ENCODE measurements at places on chromosomes 12 and 14.

DNA sequence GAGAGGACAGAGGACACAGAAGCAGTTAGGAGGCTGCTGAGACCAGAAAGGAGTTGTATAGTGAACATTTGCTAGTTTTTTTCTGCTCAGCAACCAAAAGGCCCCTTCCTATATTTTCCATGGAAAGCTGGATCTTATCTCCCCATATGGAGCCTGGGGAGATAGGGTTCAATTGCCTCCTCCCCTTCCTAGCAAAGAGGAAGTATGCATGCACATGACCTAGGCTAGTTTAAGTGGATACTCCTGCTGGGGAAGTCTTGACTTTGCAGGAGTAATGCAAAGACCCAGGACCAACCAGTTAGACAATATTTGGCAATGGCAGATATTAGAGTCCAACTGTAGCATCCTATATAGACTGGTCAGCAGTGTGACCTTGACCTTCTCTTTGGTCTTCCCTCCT is 15.1 kb downstream of the CHD8 start:
- no peak for DNase-seq

- no peak for DNase-seq
These were observed 451.3 kb downstream of the ZFP36L1 start for GRCh38 chr14:68341411-68342212.

DNA sequence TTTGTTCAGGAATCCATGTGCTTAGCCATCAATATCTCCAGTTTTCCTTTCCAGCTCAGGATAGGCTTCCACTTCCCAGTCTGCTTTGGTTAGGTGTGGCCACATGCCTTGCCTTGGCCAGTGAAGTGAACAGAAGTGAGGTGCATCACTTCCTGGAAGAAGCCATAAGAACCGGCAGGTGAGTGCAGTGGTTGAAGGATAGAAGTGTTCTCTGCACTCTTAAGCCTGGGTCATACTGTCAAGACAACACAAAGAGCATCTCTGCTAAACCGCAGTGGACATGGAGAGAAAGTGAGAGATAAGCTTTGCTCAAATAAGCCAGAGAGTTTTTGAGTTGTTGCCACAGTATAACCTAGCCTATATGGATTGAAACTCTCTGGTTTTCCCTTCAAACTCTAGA is 11.4 kb downstream of the GNG2 start:
- DNase-seq, result no peak

DNA sequence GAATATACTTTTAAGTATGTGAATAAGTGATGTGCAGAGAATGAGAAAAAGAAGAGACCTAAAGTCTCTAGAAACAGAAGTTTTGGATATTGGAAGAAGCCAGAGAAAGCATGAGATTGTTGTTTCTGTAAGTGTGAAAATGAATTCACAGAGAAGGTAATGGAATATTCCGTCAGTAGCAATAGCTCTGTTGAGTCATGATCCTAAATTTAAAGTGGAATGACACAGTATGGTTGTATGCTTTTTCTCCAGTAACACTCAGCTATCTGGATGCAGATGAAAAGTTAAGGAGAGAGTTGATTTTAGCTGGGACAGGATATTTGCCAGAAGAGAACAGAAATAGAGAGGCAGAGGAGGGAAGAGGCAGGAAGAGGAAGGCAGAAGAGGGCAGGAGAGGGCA is 1166.3 kb downstream of the GALC start:
- no peak for DNase-seq

- no peak for DNase-seq
These were observed 830 bp upstream of the MIS18BP1 start for GRCh38 chr14:45253754-45254310.

GRCh38 chr14:59229653-59230406 is 41.4 kb downstream of the DAAM1 start:
- no peak for DNase-seq

GRCh38 chr14:104577426-104577825 is 2.1 kb upstream of the C14orf180 start:
- no peak for DNase-seq

GRCh38 chr14:101591121-101591520 is 29.8 kb downstream of the DIO3 start:
- DNase-seq, result no peak

GRCh38 chr14:93061380-93062012 is 54.2 kb downstream of the ITPK1 start:
- DNase-seq, result no peak

DNA sequence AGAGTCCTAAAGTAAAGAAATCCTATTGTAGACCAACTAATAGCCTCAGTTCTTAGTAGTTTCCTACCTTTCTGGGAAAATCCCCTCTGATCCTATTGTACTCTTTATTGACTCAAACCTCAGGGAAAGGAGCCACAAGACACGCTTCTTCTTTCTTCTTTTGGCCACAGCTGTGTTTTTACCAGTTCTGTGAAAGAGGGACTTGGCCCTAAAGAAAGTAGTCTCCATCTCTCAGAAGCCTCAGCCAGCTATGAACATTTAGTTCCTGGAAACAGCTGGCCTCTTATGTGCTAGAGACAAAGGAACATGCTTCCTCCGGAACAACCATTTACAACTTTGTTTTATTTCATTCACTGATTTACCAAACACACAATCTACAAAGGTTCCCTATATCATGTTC is 66.1 kb upstream of the ARID2 start:
- no peak for DNase-seq

- no peak for DNase-seq
These were observed 544 bp downstream of the ABCD4 start for GRCh38 chr14:74302152-74302628.

DNA sequence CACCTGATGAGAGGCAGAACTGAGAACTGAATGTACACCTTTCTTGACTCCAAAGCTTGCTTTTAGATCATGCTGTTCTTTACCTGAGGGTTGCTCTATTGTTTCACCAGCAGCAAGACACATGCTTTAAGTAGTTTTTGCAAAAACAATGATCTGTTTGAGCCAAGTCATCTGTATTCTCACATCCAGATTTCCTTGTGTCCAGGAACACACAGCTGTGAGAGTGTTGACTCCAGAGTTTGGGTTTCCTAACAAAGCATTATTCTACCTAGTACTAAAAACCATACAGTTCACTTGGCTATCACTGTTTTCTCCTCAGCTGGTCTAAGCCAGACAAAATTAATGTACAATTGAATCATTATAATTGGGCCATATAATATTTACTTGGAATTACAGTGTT is 120.4 kb downstream of the STAB2 start:
- no peak for DNase-seq

DNA sequence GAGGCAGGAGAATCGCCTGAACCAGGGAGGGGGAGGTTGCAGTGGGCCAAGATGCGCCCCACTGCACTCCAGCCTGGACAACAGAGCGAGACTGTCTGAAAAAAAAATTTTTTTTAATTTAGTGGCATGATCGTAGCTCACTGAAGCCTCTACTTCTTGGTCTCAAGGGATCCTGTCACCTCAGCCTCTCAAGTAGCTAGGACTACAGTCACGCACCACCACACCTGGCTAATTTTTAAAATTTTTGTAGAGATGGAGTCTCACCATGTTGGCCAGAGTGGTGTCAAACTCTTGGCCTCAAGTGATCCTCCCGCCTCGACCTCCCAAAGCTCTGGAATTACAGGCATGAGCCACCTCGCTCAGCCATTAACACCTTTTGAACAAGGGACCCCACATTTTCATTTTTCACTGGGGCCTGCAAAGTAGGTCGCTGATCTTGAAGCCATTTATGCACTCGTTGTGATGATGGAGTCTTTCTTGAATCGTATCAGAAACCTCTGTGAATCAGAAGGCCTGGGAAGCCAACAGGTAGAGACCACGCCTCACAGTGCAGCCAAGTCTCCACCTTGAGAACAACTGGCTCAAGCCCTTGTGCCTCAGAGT is 5.9 kb downstream of the HCAR1 start:
- DNase-seq, result no peak

DNA sequence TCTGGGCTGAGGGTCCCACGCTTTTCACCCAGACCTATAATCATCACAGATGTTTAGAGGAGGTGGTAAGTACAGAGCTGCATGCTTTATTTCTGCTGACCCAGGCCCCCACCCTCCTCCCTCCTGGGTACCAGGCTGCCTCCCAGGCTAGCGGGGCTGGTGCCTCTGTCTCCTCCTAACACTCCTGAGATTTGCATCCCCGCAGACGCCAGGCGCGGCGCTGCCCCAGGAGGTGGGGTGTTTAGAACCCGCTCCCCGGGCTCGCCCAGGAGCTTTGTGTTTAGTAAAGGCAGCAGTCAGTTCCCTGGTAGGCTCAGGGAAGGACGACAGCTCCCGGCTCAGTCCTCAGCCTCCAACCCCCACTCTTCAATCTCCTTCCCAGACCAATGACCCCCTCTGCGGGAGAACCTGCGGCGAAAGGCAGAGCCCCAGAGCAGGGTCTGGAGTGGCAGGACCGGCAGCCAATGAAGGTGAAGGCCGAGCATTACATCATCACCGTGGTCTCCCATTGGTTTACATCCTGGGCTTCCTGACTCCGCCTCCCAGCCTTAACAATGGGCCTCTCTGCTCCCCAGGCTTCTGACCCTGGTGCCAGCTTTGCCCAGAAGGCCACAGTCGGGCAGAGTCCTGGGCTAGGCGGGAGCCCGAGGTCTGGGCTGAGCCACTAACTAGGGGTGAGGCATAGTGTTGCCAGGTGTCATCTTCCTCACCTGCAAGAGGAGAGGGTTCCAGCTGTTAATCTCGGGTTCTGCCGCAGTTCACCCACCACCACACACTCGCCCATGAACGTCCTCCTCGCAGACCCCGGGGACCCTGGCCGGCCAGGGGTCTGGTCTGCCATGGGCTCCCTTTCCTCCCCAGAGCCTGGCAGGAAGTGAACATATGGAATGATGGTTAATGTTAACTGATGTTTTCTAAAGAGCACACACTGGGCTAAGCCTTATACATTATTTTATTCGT is 57.5 kb downstream of the CALM1 start:
- DNase-seq, result peak; percentile 99

DNA sequence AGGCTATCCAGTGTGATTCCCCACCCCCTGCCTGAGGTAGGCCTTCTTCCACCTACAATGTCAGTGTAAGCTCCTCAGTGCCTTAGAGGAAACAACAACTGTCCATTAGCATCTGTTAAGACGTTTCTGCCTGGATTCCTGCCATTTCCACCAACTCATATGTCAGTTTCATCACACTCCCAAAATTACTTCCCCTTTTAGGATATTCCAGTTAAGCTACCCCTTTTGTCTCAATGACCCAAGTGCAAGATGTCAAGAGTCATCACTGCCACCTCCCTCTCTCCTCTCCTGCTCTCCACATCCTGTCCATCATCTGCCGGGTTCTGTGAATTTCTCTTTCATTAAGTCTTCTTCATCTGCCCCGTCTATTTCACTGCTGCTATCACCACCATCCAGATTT is 189.4 kb downstream of the DPF3 start:
- DNase-seq, result no peak

- no peak for DNase-seq
These were observed 77.4 kb downstream of the AACS start for GRCh38 chr12:125142601-125143000.

DNA sequence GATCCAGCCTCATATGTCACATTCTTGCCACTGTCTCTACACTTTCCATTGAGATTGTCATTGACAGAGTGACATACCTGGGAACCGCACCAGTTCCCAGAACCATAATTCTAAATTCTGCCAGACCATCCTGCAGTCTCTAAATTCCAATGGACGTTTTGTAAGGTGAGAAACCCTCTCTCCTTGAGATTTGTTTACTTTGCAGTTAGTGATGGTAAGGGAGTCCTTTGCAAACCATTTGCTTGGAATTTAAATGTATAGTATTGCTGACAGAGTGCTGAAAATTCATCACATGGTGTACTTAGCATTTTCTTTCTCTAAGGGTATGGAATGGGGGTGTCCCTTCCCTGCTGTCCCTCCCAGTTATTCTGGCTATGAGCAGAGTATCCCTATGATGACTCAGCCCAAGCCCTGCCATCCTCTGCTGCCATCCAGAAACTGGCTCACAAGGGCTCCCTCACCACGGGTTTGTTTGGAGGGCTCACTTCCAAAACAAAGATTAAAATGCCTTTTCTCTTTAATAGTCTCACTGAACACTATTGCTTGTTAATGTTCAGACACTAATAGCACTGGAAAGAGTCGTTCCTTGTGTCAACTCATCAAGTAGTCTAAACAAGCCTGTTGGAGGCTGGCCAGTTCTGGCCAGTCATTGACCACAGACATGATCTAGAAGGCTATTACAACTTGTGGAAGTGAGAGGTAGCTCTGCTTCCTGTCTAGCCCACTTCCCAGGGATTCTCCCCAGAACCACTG is 129.0 kb upstream of the HMGA2 start:
- no peak for DNase-seq

DNA sequence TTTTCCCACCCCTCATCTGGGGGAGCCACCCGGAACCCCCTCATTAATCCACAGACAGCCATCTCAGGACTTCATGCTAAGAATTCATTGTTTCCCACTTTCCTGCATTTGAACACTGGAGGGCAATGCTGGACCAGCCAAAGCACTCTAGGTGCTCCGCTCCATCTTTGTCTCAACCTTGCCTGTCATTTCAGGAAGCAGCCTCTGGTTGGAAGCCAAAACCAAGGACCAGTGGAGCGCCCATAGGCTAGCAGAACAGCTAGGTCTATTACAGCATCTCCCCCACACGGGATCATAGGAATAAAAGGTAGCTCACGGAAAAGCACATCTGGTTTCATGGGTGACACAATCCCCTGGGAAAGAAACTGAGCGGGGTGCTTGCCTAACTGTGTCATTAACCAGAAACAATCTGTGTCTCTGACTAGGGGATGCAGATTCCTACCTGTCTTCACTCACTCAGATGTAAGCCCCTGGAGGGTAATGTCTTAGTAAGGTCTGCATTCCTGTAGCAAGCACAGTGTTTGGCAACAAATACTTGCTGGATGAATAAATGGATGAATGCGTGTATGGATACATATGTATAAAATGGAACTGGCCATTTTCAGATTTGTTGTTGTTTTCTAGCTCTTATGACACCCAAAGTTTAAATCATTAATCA is 197.0 kb downstream of the DAD1 start:
- DNase-seq, result peak; percentile 69

GRCh38 chr12:62924084-62924483 is 10.9 kb downstream of the PPM1H start:
- DNase-seq, result no peak

- DNase-seq, result no peak
These were observed 242.0 kb downstream of the ADAMTS20 start for GRCh38 chr12:43309959-43310358.

DNA sequence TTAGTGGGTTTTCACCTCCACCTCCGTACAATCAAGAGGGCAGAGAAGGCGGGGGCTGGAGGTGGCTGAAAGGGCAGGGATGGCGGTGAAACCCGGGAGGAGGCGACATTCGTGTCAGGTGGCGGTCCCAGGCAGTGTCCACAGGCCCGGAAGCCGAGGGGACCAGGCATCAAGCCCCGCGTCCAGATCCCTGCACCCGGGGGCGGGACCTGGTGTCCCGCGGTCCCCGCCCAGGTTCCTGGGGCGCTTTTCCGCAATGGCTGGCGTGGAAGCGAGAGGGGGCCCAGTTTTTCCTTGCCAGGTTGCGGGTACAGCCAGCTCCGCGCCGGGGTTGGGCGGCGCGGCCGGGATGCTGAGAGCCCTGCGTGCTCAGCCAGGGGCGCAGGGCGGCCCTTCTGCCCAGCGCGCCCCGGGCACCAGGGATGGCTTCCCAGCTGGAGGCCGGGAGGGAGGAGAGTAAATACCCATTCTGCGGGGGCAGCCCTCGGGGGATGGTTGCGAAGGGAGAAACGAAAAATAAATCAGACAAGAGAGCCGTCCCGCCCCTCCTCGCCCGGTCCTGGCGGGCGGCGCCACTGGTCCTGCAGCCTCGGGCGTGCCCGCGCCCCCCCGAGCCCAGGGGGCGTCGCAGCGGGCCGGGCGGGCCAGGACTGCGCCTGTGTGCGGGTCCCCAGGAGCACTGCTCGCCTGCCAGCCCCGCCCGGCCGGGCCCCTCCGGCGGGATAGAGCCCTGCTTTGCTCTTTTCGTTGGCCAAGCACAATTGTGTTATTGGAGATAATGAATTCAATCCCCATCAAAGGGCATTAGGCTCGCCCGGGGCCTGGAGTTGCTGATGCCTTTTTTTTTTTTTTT is 11.5 kb downstream of the FOXA1 start:
- DNase-seq, result no peak
